ENCODE measurements at places on chromosomes 2 and 18.

DNA sequence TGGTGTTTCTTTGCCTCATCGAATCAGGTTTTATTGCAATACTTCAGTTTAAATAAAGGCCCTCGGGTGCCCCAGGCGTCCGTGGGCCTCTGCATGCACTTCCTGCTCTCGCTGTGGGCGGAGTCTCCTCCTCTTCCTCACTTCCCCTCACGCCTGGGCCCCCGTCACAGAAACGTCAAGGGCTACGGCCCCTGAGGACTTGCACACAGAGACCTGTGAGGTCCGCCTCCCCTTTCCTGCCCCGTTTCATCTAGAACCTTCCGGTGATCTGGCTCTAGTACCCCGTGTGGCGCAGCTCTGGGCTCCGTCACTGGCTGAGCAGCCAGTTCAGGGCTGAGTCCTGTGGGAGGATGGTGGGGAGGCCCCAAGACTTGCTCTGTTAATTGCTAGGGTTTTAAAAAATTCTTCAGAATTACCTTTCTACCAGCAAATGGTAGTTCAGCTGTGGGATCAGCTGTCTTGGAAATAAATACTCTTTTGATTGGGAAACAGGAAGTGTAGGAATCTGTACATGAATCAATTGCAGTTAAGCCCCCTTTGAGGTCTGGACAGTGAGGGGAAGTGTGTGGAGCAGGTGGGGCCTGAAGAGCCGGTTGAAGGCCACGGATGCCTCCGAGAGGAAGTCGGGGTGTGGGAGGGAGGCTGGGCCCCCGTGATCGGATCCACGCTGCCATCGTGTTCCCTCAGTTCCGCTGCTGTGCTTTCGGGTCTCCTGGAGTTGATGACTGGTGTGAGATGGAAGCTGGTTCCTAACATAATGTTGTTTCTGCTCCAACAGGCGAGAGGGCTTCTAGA, 10.2 kb downstream of the NFATC1 start:
- DNase-seq, result peak; percentile 73
- peaks cover 32% of the 10 kb centered on the region for H3K27me3 ChIP-seq
- peaks cover 7% of the 10 kb centered on the region for H3K36me3 ChIP-seq
- H3K27ac ChIP-seq, result peak overlapping the region; percentile 70
- no peak overlapping the region for H3K4me3 ChIP-seq

GRCh38 chr2:101162561-101163330, 11.6 kb upstream of the TBC1D8 start:
- no peak overlapping the region for H3K27ac ChIP-seq
- H3K27me3 ChIP-seq, result no peaks in the 10 kb centered on the region
- H3K36me3 ChIP-seq, result no peaks in the 10 kb centered on the region
- DNase-seq, result no peak

DNA sequence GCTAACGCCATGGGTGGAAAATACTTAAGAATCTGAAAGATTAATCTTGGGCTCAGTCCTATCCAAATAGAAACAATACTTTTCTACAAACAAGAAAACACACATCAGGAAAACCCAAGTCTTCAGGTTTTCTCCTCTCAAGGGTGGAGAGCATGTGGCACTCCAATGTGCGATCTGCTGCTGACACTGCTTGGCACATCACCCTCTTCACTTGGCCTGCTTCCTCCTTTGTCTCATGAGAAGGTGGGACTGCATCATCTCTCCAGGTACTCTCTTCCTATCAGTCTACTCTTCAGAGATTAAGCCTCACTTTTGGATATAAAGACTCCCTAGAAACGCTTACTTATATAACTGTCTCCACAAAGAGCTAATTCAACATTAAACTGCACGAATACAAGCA, 26.4 kb downstream of the HDLBP start:
- no peaks in the 10 kb centered on the region for H3K27me3 ChIP-seq
- H3K36me3 ChIP-seq, result peaks cover 8% of the 10 kb centered on the region
- no peak overlapping the region for H3K27ac ChIP-seq
- H3K4me3 ChIP-seq, result no peak overlapping the region

DNA sequence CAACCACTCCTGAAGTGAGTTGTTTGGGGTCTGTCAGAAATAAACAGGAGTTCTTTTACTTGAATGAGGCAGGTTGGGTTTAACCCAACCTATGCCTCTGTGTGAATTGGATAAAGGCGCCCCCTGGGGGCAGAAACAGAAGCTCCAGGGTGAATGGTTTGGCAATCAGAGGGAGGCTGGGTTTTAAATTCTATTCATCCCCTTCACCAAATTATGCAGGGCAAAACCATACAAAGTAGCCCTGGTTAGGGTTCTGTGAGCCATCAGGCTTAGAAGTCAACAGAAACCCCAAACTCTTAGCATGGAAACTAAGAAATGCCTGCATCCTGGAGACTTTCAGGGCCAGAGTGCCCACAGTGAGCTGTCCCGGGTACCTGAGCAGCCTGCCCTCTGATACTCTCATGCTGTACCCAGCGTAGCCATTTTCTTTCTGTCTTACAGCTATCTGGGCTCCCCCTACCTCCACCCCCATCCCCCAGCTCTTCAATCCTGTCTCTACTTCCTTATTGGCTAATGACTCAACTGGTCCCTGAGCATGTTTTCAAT, 241.5 kb downstream of the ICOS start:
- H3K36me3 ChIP-seq, result no peaks in the 10 kb centered on the region
- no peaks in the 10 kb centered on the region for H3K27me3 ChIP-seq
- H3K4me1 ChIP-seq, result no peaks in the 10 kb centered on the region
- H3K4me3 ChIP-seq, result no peak overlapping the region
